ENCODE measurements at places on chromosomes 13 and 19.

GRCh38 chr19:31135841-31136240 is 213.4 kb downstream of the TSHZ3 start:
- no peak for DNase-seq

- DNase-seq = no peak
Observed at GRCh38 chr19:4597278-4597974, 37.9 kb upstream of the SEMA6B start.

- no peak for DNase-seq
Observed at GRCh38 chr13:30998136-30999088, 66.0 kb downstream of the TEX26 start.

DNA sequence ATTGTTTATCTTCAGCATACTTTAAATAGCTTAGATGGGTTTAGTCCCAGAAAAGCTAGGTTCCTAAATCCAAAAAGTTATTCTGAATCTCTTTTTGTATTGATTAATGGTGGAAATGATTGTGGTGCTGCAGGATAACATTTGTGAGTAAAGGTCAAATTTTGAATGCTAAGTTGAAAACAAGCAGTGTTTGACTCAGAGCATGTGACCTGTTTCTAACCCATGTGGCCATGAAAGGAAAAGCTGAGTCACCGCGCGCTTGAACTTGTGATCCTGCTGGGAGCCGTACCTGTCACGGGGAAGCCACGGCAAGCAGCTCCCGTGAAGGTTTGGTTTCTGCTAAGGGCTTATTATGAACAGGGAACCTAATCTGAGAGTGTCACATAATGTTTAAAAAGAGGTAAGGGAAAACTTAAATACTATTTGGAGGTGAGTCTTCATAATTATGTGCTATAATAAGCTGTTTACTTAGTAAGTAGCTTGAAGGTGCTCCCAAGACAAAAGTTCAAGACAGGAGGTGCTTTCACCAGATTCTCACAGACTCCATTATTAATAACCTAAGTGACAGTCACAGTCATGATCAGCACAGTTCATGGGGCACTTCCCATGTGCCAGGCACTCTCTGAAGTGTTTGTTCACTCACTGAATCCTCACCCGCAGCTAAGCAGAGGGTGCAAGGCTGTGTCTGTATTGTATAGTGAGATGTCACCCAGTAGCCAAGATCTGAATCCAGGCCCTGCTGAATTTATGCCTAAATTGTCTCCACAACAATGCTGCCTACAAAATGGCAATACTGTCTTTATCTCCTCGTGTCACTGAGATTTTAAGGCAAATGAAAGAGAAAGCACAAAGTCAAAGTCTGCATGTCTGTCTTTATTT is 286.5 kb downstream of the MYO16 start:
- peak; percentile 82 for DNase-seq

GRCh38 chr13:106496072-106496997 is 39.1 kb downstream of the EFNB2 start:
- no peak for DNase-seq

DNA sequence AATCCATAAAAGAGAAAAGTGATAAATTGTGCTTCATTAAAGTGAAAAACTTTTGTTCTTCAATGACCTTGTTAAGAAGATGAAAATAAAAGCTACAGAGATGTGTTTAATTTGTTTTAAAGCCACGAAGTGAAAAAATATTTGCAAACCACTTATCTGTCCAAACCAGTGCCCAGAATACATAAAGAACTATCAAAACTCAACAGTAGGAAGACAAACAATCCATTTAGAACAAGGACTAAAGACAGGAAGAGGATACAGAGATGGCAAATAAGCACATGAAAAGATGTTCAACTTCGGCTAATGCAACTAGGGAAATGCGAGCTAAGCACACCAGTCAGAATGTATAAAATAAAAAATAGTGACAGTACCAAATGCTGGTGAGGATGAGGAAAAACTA is 15.0 kb downstream of the GJB6 start:
- no peak for DNase-seq

DNA sequence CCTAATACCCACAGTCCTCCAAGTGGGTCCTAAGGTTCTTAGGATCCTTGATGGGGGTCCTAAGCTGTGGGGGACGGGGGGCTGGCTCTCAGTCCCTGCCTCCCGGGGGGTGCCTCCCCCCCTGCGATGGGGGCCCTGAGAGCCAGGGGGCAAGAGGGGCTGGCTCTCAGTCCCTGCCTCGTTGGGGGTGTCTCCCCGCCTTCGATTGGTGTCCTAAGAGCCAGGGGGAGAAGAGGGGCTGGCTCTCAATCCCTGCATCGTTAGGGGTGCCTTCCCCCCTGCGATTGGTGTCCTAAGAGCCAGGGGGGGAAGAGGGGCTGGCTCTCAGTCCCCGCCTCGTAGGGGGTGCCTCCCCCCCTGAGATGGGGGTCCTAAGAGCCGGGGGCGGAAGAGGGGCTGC is 37.0 kb downstream of the SLC25A30 start:
- no peak for DNase-seq

DNA sequence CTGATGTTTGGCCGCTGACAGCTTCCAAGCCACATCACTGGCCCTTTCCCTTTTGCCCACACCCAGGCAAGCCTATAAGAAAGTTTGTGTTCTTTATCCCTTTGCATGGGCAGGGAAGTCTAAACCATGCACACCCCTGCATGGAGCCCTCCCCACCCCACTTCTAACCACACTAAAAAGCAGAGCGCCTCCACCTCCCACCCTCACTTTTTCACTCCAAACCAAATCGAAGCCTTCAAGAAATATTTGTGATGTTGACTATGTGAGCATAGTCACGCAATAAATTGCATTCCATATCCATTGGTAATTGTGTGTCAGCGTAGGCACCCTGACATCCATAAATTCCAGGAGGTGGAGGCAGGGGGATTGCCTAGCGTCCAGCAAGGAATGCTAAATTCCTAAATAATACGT is 104.4 kb upstream of the LSM14A start:
- DNase-seq = no peak

DNA sequence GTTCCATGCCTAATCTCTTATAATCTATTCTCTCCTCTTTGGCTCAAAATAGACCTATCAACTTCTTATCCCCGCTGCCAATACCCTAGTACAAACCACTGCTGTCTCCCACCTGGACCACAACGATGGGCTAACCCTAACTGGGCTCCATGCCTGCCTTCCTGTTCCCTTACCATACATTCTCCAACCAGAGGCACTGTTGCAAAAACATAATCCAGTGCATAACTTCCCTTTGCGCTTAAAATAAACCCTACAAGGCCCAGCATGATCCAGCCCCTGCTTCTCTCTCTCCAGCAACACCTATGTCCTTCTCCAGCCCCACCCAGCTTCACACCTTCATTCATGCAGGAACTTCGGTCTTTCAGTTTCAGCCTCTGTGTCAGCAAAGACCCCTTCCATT is 27.4 kb upstream of the CEBPA start:
- DNase-seq = no peak

DNA sequence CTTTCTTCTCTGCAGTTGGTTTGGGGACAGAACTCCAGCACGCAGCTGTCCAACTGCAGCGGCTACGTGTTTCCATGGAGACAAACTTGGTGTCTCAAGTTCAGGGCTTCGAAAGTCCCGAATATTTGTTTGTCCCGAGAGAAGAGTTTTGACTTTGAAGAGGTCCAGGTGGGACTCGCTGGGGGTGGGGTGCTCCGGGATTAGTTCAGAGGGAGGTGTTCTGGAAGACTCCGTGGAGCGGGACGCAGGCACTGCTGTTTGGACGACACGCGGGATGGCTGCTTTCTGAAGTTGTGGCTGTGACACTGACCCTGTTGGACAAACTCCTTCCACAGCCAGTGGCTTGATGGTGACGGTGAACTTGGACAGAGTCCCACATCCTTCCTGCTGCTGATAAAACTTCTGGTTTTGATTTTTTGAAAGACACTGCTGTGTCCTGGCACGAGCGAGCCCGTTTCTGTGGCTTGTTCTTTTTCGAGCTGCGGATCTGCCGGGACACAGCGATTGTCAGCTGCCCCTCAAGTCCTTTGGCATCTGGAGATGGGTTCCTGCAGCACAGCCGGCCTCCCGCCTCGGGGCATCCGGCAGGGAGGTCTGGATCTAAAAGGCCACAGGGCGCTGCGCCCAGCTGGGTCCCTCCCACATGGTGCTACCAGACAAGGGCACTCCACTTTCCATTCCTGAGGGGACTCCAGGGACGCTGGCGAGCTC is 15.9 kb upstream of the RANBP3 start:
- DNase-seq = no peak

DNA sequence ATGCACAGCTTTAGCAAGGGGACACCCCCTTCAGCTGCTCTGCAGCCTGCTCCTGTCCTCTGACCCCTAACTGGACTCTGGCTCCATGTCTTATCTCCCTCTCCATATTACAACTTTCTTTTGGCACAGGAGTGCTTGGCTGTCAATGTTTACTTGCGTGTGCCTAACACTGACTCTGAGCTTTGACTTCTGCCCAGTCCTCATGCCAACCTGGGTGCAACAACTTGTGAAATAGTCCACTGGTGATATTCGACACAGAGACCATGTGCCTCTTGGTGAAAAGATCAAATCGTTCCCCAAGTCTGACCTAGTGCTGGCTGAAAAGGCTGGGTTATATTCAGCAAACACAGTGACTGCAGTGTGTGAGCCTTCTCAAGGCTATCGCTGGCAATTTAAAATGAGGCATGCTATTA is 34.1 kb upstream of the KLF12 start:
- no peak for DNase-seq

GRCh38 chr13:44507639-44508038 is 68.5 kb downstream of the TSC22D1 start:
- no peak for DNase-seq

DNA sequence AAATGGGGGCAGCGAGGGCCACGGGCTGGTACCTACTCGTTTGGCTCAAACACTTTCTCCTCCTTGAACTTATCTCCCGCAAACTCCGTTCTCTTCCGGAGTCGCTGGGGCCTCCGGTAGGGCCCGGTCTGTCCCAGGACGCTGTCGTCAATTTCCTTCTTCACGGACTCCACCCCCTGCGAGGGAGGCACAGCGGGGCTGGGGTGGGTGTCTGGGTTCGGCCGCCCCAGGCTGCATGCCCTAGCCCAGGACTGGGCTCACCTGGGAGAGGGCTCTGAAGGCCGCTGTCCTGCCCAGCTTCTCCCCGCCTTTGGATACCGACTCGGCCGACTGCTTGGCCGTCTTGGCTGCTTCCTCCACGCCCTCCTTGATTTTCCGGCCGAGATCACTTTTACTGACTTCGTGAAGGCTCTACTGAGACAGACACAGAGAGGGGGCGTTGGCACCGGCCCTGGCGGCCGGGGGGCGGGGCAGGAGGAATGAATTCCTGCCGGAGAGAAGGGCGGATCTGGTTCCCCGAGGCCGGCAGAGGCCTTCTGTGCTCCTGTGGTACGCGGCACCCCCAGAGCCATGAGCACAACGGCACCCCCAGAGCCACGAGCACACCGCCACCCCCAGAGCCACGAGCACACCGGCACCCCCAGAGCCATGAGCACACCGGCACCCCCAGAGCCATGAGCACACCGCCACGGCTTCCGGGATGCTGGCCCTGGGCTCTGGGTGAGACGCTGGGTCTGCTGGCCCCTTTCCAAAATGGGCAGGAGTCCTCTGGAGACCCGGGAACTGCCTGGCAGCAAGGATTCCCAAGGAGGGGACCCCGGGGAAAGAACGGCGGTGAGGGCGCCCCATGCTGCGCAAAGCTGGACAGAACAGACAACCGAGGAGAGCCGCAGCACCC is 8.1 kb upstream of the CTXN1 start:
- no peak for DNase-seq

DNA sequence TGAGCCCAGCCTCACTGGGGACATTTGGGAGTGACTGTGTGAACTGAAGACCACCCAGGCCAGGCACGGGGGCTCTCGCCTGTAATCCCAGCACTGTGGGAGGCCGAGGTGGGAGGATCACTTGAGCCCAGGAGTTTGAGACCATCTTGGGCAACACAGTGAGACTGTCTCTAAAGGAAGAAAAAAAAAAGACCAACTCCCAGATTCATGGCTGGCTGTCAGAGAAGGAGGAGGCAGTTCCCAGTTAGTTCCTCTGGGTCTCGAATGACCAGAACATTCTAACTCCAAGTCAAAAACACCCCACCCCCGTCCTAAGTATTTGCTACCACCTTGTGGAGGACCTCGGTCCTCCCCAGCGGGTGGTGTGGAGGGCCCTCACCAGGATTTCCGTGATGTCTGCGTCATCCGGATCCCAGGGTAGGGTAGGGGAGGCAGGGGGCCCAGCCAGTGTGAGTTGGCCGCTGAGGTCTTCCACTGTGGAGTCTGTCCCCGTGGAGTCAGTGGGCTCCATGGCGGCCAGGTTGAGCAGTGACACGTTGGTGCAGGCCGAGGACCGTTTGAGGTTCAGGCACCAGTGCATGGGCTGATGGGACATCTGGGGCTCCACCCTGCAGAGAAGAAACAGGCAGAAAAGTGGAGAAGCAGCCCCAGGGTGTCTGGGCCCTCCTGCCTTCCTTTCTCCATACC is 1.3 kb downstream of the TSKS start:
- no peak for DNase-seq

GRCh38 chr13:71830323-71830722 is 36.7 kb downstream of the DACH1 start:
- DNase-seq = no peak

- no peak for DNase-seq
Observed at GRCh38 chr13:63044589-63045313, 1629.1 kb upstream of the PCDH20 start.

DNA sequence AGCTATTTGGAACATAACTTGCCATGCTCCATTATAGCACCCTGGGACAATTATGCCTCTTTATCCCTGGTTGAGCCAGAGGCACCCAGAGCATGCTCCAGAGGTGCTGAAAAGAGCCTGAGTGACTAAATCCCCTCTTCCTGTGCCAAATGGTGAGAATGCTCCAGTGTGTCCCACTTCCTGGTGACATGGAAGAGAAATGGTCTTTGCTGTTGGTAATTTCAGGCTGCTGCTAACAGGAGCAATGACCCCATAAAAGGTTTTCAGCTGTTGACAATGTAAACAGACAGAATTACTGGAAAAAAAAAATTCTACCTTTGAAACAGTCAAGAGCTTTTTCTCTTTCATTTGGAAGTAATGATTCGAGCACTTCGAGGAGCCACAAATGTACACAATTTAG is 341.8 kb downstream of the FGF9 start:
- DNase-seq = no peak

GRCh38 chr13:97896446-97896845 is 57.0 kb upstream of the IPO5 start:
- no peak for DNase-seq

- DNase-seq = peak; percentile 94
Observed at GRCh38 chr19:42253245-42254088, 1.5 kb downstream of the ERF start.

- no peak for DNase-seq
Observed at GRCh38 chr19:35138305-35138892, at the start of gene FXYD1. TSS of gene FXYD1 (plus strand) at chr19:35138824. CDS start at chr19:35140080, 1,256 bp downstream.

- DNase-seq = no peak
Observed at GRCh38 chr13:50714891-50715290, 128.6 kb downstream of the DLEU7 start.

- no peak for DNase-seq
Observed at GRCh38 chr13:28572871-28573270, 77.9 kb upstream of the FLT1 start.

All from Caco-2 (cell line).